Cerebellum (tissue), 4 donors: ENCODE measurements at places on chromosomes 6 and 20. TPM values are rescaled to one million over a fixed set of nuclear protein-coding genes. Genes with fewer than 3 reads are reported as not detected.

The NELFE gene
- 25.6 TPM for total RNA-seq

The CBLN4 gene
- 2.6 TPM for total RNA-seq

DNA sequence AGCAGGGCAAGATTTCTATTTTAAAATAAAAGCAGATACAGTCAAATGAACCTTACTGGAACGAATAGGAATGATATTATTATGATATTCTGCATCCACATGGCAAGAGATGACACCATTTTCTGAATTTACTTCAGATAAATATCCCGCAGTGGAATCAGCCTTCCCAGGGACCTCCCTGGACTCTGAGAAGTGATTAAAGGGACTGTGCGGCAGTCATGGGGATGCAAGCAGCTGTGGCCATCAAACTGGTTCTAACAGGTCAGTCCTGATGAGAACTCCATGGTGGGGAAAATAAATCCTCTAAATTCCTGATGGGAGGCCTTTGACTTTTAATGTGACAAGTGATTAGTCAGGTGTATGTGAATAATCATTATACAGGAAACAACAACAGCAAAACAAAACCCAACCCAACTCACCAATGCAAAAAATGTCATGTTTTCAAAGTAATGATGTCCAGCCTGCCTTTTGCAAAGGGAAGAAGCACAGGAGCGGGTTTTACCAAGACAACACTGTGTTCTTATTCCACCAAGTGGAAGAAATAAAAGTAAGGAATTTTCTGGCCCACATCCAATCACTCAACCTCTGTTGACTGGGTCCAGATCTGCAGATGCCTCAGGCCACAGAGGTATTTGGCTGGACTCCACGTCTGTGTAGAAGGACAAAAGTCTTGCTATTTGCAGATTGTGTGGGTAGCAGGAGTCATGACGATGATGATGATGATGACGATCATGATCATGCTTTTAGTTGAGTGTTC is 61.9 kb upstream of the CITED2 start:
- DNase-seq = no peak

GRCh38 chr6:25094726-25095125 is 159.0 kb upstream of the RIPOR2 start:
- no peak for DNase-seq

DNA sequence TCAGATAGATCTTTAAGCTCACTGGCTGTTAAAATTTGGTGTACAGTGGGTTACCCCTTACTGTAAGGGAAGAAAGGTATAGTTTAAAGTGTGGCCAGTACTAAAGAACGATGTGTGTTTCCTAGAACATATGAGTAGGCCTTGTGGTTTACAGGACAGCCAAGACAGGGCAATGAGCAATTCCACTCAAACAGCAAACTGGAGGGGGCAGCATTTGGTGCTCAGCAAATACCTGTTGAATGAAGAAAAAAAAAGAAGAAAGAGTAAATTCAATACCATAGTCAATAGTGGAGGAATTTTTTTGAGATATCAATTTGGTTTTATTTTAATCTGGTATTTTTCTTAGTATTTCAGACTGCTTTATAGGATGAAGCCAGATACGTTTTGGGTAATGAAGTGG is 3.8 kb upstream of the NCOA5 start:
- no peak for DNase-seq

- no peak for DNase-seq
Observed at GRCh38 chr6:71157345-71157744, 131.3 kb upstream of the OGFRL1 start.

DNA sequence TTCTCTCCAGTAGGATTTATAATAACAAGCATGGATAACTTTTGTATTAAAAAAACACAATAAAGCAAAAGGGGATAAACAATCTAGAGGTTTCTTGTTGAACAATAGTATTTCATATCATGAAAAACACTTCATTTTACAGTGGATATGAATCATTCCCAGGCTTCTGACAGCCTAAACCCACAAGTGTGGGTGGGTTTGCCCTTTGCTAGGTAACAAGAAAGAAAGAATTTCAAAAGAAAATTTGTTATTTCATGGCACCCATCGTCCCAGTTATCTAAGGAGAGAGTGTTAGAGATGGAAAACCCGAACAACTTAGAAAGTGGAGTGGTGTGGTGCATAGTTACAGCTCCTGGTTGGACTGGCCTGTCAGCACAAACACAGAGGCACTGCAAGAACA is 76.1 kb upstream of the GPR6 start:
- no peak for DNase-seq

DNA sequence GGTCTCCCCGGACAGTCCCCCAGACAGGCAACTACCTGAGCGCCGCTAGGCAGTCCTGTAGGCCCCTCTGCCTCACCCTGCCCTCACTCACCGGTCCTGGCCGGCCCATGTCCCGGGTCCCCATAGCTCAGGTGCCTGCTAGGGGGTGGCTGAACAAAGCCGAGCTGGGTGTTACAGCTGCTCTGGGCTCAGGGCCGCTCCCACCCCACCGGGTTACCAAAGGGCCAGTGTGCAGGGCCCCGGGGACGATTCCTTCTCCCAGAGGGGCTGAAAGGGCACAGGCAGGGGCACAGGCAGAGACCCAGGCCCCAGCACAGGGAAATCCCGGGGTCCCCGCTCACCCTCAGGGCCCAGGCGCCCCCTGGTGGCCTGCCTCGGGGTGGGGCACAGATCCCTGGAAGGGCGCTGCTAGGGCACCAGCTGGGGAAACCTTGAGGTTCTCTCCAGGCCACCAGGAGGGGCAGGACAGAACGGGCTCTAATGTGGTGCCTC is 118.4 kb downstream of the GRM4 start:
- no peak for DNase-seq

DNA sequence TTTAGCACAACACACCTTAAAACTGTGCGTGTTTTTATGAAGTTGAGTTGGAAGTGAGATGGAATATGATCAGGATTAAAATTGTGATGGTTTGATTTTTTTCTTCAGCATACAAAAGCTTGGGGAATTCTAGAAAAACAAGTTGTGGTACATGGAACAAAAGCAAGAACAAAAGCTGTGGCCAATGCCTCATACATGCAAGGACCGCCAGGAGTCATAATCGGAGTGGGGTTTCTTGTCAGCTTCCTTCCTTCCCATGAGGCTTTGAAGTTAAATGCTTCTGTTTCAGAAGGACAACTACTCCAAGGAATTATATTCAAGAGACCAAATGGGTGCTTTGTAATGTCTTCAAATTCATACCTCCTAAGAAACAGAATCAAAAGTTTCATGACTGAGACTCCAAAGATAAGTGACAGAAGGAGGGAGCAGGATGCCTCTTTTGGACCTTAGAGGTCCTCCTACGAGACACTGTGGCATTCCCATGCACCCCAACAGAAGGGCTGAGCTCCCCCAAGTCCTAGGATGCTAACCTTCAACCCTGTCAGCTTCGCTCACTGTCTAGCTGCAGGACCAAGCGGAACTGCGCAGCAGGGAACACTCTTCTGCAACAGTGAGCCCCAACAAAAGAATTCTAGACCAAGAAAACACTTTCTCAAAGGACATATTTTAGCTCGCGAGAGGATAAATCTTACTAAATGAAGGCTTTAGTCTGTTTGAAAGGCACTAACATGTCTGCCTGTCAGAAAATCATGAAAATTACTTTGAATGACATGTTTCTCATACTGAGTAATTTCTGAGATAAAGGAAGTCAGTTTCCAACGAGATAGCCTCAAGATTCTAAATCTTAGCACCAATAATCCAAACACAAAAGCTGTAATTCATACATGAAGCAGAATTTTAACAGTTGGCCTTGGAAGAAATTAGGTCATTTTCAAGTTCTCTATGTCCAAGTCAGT is 108.5 kb upstream of the NHSL1 start:
- no peak for DNase-seq

- no peak for DNase-seq
Observed at GRCh38 chr20:37310951-37311350, 21.5 kb downstream of the MANBAL start.

DNA sequence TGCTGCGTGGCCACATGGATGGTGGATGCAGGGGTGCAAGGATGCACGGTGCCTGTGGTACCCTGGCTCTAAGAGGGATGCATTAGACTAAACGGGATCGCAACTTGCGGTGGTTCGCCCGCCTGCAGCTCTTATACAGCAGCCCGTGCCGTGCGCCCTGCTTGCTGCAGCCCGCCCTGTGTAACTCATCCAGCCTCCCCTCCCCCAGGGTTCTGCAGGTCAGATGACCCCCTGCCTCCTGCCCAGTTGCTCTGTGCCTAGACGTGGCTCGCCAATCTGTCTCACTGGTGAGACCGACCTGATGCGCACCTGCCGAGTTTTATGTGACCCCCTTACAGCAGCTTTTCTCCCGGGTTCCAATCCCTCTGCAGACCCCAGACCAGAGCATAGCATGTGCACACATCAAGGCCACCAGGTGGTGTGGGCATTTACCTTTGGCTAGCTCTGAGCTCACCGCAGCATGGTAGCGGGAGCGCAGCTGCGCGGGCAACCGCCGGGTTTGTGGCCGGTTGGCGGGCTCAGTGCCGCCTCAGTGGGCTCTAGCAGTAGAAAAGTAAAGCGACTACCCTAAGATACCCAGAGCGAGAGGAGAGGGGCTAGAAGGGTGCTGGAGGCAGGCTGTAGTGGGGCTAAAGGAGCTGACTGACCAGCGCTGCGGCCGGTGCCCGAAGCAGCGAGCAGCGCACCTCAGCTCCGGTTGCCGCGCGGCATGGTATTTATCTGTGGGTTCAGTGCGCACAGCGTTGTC is 693 bp upstream of the GNAS-AS1 start:
- no peak for DNase-seq

DNA sequence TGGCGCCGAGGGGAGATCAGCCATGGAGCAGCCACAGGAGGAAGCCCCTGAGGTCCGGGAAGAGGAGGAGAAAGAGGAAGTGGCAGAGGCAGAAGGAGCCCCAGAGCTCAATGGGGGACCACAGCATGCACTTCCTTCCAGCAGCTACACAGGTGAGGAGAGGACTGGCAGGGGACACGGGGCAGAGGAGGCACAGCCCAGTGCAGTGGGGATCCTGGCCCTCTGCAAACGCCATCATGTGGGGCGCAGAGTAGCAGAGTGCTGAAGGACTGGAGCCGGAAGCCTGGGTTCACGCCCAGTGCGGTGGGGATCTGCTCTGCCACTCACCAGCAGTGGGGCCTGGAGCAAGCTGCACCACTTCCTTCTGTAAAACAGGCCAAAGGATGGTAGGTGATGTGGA is 41.1 kb upstream of the FANCE start:
- DNase-seq = no peak

DNA sequence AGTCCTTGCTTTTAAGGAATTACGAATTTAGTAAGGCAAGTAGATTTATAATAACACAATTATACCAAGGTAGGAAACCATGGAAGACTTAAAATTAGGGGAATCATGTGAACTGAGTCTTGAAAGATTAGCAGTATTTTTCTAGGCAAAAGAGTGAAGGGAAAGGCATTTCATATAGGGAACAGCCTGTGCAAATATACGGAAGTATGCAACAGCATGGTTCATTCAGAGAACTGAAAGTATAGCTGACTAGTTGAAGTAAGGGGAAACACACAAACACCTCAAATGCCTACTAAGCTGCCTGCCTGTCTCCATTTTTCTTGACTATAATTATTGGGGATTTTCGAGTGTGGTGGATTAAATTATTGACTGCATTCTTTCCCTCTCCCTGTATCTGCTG is 39.0 kb upstream of the ECHDC1 start:
- no peak for DNase-seq

GRCh38 chr20:63896264-63897105 is 1.6 kb downstream of the DNAJC5 start:
- no peak for DNase-seq

- DNase-seq = no peak
Observed at GRCh38 chr20:21167261-21167660, 41.4 kb downstream of the KIZ start.

DNA sequence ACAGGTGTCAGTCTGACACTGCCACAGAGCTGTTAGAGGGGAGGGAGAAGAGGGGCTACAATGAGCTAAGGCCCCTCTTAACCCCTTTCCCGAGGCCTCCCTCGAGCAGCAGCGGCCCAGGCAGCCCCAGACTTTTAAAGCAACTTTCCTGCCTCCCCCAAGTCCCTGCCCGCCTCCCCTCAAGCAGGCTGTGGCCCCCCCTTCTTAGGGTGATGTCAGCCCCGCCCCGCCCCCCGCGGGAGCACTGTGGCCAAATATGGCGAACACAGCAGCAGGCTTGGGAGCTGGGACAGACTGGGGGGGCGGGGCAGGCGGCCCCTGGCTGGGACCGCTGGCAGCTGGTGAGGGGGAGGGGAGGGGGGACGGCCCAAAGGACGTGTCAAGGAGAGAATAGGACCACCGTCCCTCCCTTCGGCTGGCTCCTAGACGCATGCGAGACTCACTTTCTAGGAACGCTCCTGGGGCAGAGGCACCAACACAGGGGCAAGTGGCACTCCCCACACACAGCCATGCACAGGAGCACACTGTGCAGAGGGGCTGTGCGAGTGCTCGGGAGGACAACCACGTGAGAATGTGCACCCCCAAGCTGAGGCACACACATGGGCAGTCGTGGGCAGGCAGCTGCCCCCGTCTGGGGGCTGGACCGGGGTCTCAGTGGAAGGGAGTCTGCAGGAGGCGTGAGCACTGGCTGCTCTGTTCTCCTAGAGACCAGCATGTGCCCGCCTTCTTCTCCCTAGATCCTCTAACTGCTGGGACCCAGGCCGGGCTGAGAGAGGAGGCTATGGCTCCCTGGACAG is 6.7 kb downstream of the TEAD3 start:
- DNase-seq = no peak

The TRAPPC3L gene
- not detected for total RNA-seq

The NMBR gene
- total RNA-seq = 2.5 TPM

DNA sequence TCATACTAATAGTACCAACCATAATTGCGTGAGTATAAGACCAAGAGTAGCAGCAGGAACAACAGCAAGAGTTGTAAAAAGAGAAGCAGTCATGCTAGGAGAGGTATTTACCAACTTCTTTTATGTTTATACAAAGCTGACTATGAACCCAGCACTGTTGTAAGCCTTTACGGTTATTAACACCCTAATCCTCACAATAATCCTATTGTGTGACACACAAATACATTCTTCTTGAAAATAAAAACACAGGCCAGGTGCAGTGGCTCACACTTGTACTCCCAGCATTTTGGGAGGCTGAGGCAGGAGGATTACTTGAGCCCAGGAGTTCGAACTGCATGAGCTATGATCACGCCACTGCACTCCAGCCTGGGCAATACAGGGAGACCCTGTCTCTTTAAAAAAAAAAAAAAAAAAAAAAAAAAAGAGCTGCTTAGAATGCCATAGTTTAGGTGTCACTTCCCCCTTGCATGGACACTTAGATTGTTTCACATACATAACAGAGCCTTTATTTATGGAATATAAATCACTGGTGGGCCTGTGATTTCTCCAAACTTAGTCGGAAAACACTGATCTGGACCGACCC is 20.2 kb downstream of the HCK start:
- DNase-seq = no peak

DNA sequence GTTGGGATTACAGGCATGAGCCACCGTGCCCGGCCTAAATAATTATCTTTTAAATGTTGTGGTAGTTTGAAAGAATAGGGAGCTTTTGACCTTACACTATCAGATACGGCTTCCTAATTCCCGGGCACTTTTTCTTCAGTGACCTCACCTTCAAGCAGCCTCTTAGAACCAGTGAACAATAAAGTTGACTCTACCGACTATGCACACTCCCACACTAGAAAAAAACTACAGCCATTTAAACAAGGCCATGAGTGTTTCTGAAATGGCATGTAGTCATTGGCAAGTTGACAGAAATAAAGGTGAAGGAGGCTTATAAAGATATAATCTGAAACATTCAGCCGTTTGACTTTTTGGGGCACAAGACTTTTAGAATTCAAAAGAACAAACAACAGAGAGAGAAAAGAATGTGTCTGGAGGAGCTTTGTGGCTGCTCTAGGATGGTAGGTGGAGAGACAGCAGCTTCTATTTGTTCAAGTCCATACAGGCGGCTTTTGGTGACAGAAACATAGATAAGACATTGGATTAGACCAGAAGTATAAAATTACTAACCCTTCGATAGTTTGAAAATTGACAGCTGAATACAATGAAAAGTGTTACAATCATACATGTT is 75.2 kb downstream of the GJA1 start:
- DNase-seq = no peak

The PI16 gene
- 0.73 TPM for total RNA-seq
